Posterior vena cava (tissue), 2 donors: ENCODE measurements at places on chromosomes 7 and 10.
A peak's percentile ranks its signal among the peaks of the same experiment; 100 is the strongest.

GRCh38 chr7:94145602-94146001 is 141.4 kb upstream of the BET1 start:
- DNase-seq: no peak

- no peak for DNase-seq
These were observed 455.7 kb upstream of the KLF6 start for GRCh38 chr10:4240608-4241197.

GRCh38 chr7:104137971-104138370 is 69.8 kb downstream of the ORC5 start:
- no peak for DNase-seq

GRCh38 chr10:49552277-49552676 is 13.4 kb upstream of the ERCC6 start:
- no peak for DNase-seq

GRCh38 chr7:112500619-112501018 is 19.8 kb downstream of the LSMEM1 start:
- no peak for DNase-seq

DNA sequence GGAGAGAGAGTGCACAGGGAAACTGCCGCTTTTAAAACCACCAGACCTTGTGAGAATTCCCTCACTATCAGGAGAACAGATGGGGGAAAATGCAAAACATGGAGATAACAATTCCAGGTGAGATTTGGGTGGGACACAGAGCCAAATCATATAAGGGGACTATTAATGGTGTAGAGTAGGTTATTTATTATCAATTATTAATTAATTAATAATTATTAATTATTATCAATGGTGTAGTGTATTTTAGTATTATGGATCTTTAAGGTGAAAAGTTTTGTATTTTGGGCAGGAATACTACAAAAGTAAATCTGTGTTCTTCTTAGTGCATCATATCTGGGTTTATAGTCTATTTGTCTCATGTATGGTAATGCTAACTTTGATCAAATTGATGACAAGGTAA is 377.7 kb upstream of the KCND2 start:
- no peak for DNase-seq

GRCh38 chr7:132206594-132206993 is 369.7 kb downstream of the PLXNA4 start:
- peak; percentile 46 for DNase-seq

DNA sequence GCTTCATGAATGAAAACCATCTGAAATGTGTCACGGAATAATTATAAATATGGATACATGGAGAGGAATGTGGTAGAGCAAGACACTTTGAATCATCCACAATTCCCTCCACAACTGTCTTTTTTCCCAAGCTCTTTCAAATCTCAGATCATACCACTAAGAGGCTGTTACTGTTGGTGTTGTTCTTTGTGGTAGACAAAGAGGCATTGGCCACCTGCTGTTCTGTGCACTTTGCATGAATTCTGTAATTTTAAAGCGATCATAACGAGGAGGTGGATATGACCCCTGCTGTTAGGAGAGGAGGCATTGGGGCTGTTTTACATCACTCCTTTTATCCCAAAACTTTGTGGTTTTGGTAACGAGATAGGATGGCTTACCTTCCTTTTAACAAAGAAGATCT is 141.2 kb upstream of the KLF6 start:
- no peak for DNase-seq

DNA sequence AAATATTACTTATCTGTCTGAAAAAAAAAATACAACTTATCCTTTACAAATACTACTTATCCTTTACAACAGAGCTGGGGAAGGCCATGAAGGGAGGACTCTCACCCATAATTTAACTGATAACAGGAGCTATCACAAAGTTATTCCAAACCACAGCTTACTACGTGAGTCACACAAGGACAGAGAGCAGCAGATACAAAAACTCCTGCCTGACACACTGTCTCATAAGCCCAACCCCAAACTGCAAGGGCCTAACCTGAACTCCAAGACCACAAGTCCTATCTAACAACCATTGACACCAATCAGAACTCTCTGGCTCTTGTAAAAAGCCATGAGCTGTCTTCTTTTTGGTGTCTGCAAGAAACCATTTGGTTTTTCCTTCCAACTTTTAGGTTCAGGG is 28.5 kb upstream of the CXCL12 start:
- no peak for DNase-seq

DNA sequence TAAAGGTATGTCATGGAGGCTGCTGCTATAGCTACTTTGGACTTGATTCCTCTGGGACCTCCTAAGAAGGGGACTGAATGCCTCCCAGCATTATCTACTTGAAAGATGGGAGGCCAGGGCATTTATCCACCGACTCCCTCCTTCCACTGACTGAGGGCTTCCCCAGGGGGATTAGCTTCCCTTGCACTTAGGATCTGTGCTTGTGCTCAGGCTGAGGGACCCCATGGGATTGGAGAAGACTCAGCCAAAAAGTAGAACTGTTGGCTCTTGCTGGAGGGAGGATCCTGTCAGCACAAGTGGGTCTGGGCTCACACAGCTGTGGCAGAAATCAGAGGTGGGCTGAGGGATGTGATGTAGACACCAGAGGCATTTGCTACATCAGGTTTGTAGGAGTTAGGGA is 81.5 kb upstream of the SYPL1 start:
- DNase-seq: no peak

DNA sequence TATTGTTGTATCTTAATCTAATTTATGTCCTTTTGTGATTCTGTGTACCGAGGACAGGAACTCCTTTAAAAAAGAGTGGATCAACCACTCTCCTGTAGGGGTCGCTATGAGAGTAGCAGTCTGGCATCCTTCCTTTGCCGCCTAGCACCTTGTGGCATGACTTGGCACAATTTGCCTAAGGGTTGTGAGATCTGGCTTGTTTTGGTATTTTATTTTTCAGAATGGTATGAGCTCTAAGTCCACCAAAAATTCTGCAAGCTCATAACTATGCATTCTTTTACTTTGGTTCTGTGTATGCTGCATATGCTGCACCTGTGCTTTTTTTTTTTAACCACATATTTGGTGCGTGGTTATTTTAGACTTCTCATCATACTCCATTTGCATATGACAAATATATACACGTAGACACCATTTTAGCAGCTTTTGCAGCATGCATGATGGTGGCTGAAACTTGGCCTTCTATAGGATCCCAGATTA is 112.8 kb downstream of the CDK14 start:
- DNase-seq: no peak

GRCh38 chr10:43071865-43072650 is 4.8 kb upstream of the RET start:
- DNase-seq: no peak

- DNase-seq: no peak
These were observed 91.4 kb upstream of the CAV2 start for GRCh38 chr7:116408166-116408565.
